Stimulated activated CD8-positive, alpha-beta memory T cell treated with anti-CD3 and anti-CD28 coated beads, Interleukin-4, amount 100 ng/mL, for 4 hours (primary cell): ENCODE measurements at places on chromosomes 7 and 10.
A peak's percentile ranks its signal among the peaks of the same experiment; 100 is the strongest.

- DNase-seq: no peak
Observed at GRCh38 chr10:33093362-33093761, 135.3 kb upstream of the ITGB1 start.

DNA sequence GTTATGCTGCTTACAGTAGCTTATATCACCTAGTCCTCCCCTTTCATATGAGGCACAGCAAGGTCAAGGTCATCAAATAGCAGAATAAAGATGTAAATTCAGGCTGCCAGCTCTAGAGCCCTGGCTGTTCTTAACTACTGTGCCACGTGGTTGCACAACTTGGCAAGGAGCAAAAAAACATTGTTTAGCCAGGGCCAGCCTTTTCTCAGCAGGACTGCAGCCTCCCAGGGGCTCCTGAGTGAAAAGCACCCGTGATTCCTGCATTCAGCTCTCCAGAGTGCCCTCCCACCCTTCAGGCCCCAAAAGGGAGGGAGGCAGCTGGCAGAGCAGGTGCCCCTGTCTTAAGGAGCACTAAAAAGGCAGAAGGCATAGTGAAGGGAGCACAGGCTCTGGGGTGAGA, 31.8 kb upstream of the TM9SF3 start:
- no peak for DNase-seq

- no peak for DNase-seq
Observed at GRCh38 chr10:34956756-34957155, 133.4 kb downstream of the CUL2 start.

GRCh38 chr7:55052081-55052480, 33.3 kb downstream of the EGFR start:
- no peak for DNase-seq

GRCh38 chr10:103752680-103753248, 102.6 kb downstream of the SH3PXD2A start:
- no peak for DNase-seq

- DNase-seq: no peak
Observed at GRCh38 chr10:118585234-118585633, 10.2 kb downstream of the PRLHR start.

GRCh38 chr10:69406816-69407580, 9.7 kb downstream of the TACR2 start:
- DNase-seq: no peak

DNA sequence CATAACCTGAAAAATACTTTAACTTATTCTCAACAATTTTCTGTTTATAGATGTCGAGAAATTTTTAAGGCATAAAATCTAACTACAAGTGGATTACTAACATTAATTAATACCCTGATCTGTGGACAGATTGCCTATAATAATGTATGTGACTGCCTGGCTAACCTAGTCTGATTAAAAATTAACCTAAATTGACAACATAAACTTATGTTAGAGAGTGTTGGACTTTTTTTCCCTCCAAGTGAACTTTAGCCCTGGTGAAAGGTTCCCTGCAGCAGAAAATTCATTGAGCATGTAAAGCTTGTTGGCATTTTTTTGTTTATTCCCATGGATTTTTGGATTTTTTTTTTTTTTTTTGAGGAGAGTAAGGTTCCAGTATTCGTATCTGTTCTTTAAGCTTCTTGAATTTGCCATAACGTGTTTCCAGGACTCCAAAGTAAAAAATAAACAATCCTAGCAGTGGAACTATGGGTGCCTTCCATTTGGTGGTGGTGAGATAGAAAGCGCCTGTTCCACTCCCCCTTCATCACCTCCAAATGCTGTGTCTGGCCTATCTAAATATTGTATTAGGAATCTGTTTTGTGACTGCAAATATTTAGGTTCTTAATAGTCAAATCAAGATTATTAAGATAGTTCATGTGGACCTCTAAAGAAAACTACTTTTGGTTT, 36.1 kb downstream of the NET1 start:
- no peak for DNase-seq

DNA sequence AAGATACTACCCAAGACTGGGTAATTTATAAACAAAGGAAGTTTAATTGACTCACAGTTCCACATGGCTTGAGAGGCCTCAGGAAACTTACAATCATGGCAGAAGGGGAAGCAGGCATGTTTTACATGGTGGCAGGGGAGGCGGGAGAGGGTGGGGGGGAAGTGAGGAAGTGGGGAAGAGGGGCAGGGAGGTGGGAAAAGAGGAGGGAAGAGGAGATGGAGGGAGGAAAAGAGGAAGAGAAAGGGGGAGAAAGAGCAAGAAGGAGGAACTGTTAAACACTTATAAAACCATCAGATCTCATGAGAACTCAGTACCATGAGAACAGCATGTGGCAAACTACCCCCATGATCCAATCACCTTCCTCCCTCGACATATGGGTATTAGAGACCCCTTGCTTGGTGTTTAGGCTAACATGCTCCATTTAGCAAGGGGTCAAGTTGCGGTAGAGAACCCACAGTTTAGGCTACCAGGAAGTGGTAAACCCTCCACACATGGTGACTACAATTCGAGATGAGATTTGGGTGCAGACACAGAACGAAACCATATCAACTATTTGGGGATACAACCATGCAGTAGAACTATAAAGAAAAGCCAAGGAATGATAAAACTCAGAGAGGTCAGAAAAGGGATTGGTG, 3.5 kb upstream of the LMBR1 start:
- no peak for DNase-seq

GRCh38 chr7:157292770-157293412, 43.9 kb upstream of the DNAJB6 start:
- no peak for DNase-seq

DNA sequence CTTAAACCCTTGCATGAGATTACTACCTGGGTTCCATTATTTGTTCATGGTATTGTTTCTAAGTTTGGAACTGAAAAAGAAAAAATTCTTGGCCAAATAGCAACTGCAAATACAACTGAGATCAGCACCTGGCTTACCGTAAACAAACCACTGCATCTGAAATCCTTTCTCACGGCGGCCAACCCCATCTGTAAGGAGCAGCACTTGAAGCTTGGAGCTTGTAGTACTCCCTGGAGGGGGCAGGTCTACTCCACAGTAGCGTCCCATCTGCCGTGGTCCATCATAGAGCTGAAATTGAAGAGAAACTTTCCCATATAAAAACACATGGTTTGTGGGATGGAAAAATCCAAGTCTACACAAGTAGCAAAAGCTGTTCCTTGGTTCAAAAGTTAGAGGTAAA, 109.9 kb downstream of the CUBN start:
- no peak for DNase-seq

GRCh38 chr10:1651270-1651966, 85.9 kb downstream of the ADARB2 start:
- no peak for DNase-seq

GRCh38 chr10:28236591-28236990, 66.3 kb downstream of the MPP7 start:
- DNase-seq: no peak

DNA sequence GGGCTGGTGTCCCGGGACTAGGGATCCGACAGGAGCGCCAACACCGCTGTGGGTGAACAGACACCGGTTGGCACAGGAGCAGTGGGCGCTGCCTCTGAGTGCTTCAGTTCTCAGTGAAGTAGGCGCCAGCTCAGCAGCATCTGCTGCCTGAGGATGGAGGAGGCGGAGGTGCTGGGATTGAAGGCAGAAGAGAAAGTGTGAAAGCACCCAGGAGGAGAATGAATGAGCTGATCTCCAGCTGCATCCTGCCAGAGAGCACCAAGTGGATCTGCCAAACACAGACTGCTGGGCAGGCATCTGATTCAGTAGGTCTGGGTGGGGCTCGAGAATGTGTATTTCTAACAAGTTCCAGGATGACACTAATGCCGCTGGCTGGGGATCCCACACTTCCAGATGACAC, 74.5 kb downstream of the LANCL2 start:
- DNase-seq: no peak

DNA sequence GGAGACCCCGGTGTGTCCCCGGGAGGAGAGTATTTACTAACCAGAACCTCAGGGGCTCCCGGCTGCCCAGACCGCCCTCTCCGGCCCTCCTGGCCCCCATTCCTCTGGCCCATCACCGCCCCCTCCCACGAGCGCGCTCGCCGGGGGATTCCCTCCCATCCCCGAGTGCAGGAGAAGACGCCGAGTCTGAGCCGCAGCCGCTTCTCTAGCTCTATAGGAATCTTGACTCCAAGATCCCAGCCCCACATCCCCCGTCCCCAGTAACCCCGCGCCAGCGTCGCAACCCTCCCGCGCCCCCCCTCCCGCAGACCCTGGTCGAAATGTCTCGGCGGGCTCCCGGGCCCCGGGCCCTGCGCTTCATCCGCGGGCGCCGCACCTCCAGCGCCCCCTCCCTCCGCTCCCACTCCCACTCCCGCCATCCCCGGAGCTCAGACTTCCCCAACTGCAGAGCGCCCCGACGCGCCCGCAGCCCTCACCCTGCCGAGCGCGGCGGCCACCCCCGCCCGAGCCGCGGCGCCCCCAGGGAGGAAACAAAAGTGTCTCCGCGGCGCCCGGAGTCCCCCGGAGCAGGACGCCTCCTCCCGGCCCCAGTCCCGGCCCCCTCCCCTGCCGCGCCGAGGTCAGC, 541 bp downstream of the ELMO1 start:
- DNase-seq: peak; percentile 4

GRCh38 chr10:110822035-110822711, 49.6 kb upstream of the PDCD4 start:
- DNase-seq: no peak

- no peak for DNase-seq
Observed at GRCh38 chr10:11823122-11823988, at the start of gene PROSER2. Gene PROSER2, plus strand, starts transcription at chr10:11823356. Its CDS starts 28,722 bp downstream, at chr10:11852078.

GRCh38 chr7:44072364-44073231, 7.2 kb upstream of the PGAM2 start:
- peak; percentile 13 for DNase-seq

GRCh38 chr10:44388641-44389040, 3.7 kb upstream of the CXCL12 start:
- DNase-seq: no peak

DNA sequence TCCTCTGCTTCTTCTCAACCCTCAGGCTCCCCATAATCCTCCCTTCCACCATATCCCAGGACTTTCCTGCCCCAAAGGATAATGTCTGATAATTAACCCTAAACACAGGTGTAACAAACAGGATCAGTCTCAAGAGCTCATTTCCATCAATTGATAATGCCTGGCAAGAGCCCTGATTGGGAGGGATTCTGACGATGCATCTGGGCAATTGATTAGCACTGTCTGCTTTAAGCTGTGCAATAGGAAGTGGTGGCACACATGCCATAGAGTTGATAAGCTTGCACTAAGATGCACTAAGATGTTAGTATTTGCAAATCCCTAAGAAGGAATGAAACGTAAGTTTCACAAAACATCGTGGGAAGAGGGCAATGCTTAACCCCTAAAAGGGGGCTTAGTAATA, 27.4 kb upstream of the EGR2 start:
- no peak for DNase-seq

- no peak for DNase-seq
Observed at GRCh38 chr7:135602304-135602703, 44.6 kb downstream of the NUP205 start.

GRCh38 chr10:91742229-91742628, 56.0 kb upstream of the TNKS2 start:
- no peak for DNase-seq

- DNase-seq: no peak
Observed at GRCh38 chr10:68784476-68784875, 42.9 kb upstream of the STOX1 start.

- DNase-seq: no peak
Observed at GRCh38 chr10:3213758-3214515, 41.4 kb upstream of the PITRM1 start.

GRCh38 chr7:90853205-90853604, 257.1 kb downstream of the CDK14 start:
- no peak for DNase-seq

- DNase-seq: no peak
Observed at GRCh38 chr10:86706401-86706841, 38.1 kb downstream of the LDB3 start.

DNA sequence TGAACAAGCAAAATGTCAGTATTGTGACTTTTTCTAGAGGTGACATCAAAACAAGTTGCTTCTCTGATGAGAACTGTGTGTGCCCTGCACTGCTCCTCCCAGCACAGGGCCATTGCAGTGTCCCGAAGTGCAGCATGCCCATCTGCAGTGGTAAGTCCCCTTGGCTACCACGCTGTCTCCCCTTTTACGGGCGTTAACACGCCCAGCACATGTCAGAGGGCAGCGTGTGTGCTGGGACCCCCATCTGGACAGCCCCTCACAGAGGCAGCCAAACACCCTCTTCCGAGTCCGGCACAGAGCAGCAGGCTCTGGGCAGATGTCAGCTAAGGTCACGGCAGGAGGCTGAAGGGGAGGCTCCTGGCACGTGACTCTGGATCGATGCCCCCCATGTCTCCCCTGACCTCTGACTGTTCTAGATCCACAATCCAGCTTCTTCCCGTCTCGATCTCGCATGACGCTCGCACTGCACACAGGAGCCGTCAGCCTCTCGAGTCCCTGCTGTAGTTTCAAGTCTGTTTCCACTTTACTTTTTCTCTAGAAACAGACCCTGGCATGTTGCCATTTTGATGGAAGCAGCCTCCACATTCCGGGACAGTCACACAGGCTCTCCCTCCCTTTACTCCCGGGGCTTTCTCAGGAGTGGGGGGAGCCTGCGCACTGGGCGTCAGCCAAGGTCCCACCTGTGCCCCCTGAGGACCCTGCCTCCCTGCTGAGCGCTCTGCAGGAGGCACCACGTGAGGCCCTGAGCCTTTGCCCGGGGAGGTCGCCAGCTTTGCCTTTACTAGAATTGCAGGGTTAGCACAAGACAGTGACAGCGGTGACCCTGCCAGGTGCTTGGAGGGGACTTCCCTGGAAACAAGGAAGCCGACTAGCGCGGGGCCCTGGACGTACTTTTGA, 133.8 kb downstream of the TCERG1L start:
- DNase-seq: no peak

GRCh38 chr7:108848486-108848885, 278.8 kb downstream of the DNAJB9 start:
- DNase-seq: no peak

DNA sequence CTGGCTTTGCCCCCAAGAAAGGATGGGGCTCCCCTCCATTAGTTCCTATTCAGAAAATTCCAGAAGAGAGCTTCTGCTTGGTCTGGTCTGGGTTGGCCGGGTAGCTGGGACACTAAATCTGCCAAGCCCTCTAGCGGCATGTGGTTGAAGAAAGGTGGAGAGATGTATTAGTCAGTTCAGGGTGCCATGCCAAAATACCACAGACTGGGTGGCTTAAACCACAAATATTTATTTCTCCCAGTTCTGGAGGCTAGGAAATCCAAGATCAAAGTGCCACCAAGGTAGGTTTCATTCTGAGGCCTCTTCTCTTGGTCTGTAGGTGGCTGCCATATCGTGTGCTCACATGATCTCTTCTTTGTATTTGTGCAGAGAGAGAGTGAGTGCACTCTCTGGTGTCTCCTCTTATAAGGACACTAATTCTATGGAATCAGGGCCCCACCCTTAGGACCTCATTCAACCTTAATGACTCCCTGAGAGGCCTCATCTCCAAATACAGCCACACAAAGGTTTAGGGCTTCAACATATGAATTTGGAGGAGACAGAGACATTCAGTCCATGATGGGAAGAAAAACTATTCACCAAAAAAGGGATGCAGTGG, 38.7 kb upstream of the MTPAP start:
- no peak for DNase-seq

- no peak for DNase-seq
Observed at GRCh38 chr7:15015545-15016314, 113.2 kb upstream of the DGKB start.
